ENCODE measurements at places on chromosomes 1 and 21.
A peak's percentile ranks its signal among the peaks of the same experiment; 100 is the strongest.

DNA sequence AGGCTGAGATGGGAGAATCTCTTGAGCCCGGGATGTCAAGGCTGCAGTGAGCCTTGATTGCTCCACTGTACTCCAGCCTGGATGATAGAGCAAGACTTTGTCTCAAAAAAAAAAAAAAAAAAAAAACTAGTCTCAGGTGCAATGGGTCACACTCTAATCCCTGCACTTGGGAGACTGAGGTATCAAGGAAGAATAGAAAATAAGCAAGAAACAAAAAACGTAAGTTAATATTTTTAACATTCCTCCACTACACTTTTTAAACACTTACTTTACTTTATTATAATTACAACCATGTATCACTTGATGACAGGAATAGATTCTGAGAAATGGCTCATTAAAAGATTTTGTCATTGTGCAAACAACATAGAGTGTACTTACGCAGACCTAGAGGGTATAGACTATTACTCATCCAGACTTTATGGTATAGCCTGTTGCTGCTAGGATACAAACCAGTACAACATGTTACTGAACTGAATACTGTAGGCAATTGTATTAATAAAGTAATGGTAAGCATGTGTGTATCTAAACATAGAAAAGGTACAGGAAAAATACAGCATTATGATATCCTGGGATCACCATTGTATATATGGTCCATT lies 1244.1 kb upstream of the ADGRL4 start:
- no peak for DNase-seq

GRCh38 chr1:210291786-210292230 lies 36.9 kb upstream of the HHAT start:
- DNase-seq: no peak

DNA sequence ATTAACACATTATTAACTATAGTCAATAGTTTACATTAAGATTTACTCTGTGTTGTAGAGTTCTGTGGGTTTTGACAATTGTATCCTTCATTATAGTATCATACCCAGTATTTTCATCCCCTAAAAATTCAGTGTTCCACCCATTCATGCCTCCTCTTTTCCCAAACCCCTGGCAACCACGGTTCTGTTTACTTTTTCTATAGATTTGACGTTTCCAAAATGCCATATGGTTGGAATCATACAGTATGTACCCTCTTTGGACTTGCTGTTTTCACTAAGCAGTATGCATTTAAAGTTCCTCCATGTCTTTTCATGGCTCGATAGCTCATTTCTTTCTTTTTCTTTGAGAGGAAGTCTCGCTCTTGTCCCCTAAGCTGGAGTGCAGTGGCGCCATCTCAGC lies 109.5 kb downstream of the LAMC2 start:
- DNase-seq: no peak

DNA sequence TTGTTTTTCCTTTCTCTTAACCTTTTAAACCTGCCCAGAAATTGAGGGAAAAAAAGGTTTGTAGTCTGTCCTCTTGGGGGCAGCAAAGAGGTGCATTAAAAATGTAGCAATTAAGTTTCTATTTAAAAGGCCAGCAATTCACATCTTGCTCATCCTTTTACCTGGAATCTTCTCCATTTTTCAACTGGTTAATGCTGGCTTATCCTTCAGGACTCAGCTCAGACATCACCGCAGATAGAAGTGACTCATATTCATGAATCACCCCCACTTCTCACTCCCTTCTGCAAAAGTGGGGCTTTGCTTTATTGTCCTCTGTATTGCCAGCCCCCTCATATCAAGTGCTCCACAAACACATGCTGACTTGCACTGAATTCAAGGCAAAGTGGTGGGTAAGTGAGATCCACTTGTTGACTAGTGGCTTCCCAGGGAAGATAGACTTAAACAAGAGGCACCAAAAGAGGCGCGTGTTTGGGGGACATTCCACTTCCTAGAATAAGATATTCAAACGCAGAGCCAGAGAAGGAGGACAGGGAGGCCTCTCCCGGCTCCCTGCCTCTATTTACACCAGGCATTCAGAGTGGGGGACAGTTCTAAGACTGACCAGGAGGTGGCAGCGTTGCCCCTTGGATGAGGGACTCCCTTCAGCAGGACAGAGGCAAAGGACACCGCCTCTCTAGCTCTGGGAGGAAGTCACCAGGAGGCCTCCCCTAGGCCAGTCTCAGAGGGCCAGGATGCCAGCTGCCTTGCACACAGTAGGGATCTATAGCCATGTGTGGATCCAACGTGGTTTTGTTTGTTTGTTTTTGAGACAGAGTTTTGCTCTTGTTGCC lies 23.2 kb upstream of the ZNF648 start:
- peak; percentile 70 for DNase-seq

- DNase-seq: no peak
These were observed 46.9 kb upstream of the PRRC2C start for GRCh38 chr1:171438441-171438840.

GRCh38 chr21:25342816-25343215 lies 264.5 kb downstream of the MRPL39 start:
- DNase-seq: no peak

- DNase-seq: no peak
These were observed 20.3 kb downstream of the STK40 start for GRCh38 chr1:36365381-36365780.

DNA sequence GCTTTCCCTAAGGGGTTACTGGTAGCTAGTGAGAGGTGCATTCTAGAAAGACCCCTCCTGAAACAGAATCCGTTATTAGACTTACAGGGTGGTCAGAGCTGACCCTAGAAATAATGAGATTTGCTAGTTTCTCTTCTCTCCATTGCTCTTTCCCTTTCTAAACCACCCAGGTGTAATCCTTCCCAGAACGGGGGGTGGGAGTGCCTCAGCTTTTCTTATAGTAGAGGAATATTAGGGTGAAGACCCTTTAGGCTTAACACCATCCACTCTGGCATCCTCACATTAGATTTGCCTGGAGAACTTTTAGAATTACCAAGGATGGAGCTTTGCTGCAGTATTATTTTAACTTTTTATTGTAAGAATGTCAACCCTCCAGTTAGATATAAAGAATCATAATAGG lies 49.4 kb downstream of the CAPN9 start:
- no peak for DNase-seq

DNA sequence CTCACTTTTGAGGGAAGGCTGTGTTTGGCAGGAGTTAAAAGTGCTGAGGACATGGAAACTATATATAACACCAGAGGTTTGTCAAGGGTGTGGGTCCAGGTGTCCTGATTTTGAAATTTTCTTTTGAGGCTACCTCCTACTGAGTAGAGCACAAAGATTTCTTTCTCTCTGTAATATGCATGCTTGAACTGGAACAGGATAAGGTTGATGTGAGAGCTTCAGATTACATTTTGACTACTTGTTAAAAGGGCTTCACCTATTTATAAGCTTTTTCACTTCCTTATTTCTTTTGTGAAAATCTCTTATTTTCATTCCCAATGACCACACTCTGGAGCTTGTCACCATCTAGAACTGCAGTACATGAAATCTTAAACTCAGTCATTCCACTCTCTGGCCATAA lies 59.8 kb upstream of the PLA2G4A start:
- no peak for DNase-seq

DNA sequence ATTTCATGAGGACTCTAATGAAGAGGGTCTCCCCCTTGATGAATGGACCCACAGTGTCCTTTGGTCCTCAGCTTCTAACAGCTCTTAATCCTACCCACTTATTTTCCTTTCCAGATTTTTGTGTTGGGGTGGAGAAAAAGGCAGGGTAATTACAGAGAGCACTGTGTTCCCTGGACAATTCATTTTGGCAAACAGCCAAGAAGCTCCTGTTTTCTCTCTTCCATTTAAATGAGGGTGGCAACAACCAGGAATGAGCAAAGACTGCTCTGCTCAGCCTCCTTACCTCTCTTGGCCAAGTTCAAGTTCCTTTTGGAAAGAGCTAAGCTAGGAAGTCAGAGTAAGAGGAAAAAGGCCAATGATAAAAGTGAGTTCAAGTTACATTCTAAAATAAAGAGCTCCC lies 11.9 kb downstream of the XKR8 start:
- no peak for DNase-seq

DNA sequence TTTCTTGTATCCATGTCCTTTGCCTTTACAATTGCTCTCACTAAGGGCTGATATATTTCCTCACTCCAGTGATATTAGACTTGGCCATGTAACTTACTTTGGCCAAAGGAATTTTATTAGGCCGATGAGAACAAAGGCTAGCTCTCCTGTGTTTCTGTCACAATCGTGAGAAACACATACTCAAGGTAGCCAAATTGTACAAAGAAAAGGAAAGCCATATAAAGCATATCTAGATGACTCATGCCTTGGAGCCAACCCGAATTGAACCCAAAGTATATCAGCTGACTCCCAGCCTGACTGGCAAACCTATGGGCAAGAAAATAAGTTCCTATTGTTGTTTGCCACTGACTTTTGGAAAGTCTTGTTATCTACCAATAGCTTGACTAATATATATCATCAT lies 371.7 kb upstream of the LRRC7 start:
- no peak for DNase-seq

DNA sequence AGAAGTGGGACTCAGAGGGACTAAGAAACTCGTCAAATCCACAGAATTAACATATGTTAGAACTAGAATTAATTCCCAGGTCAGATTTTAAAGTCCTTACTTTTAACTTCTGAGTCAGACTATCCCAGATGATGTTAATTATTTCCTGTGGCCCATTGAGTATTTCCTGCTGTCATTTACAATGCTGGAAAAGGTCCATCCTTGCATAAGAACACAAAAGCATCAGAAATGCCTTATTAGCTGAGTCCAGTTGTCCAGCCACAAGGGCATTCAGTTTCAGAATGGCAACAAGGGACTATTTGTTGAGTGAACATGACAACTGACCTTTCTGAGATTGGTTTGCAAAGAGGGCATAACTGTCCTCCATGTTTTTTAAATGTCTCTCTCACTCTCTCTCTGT lies 16.5 kb upstream of the HIVEP3 start:
- no peak for DNase-seq

GRCh38 chr1:41495210-41495948 lies 10.9 kb upstream of the EDN2 start:
- no peak for DNase-seq

- DNase-seq: no peak
These were observed 32.4 kb upstream of the PPP1R15B start for GRCh38 chr1:204443871-204444581.

GRCh38 chr1:39115271-39116110 lies 89.0 kb upstream of the MACF1 start:
- DNase-seq: no peak

GRCh38 chr1:53116933-53117600 lies 25.4 kb downstream of the SLC1A7 start:
- no peak for DNase-seq

- no peak for DNase-seq
These were observed 332.8 kb upstream of the ZRANB2 start for GRCh38 chr1:71413441-71414175.

DNA sequence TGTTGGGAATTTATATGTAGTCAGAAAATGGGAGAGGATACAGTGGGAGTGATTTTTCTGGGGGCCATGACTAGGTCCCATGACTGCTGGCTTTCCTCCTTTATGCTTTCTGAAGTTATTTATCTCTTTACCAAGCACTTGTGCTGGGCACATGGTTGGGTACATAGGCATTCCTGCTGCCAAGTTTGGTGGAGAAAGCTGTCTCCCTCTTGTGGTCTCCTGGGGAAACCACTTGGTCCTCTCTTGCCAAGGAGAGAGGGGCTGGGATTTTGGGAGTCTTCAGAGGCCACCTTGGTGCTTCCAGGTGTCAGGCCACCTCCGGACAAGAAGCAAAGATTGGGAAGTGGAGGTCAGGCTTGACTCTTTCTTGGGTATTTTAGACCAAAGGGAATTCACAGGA lies 120.2 kb upstream of the KCNE2 start:
- no peak for DNase-seq

GRCh38 chr1:198798923-198799386 lies 160.1 kb downstream of the PTPRC start:
- DNase-seq: no peak

DNA sequence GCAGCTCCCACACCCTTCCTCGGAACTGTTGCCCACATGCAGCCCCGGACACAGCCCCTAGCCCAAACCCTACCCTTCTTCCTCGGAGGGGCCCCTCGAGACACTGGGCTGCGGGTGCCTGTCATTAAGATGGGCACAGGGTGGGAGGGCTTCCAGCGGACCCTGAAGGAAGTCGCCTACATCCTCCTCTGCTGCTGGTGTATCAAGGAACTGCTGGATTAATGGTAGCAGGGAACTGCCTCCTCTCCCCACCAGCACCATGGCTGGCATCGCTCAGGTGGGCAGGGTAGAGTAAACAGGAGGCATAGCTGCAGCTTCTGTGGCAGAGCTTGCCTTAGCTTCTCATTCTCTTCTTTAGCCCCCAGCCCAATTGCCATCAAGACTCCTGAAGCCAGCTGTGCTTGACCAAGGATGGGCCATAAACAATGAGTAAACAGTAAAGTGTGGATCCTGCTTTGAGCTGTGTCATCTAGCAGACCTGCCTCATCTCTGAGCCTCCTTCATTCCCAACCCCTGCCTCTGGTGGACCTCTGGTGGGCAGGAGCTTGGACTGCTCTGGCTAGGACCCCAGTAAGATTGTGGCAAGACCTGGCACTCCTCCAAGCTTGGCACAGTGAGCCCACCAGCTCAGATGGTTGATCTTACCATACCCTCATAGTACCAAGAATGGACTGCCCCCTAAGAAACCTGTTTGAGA lies at the start of gene LENEP:
LENEP (plus strand) TSS at position 15 of the 697 bp plus-strand sequence; CDS start at position 37, 22 bp downstream.
- no peak for DNase-seq

- no peak for DNase-seq
These were observed 117.1 kb upstream of the SPAG17 start for GRCh38 chr1:118302145-118302544.

DNA sequence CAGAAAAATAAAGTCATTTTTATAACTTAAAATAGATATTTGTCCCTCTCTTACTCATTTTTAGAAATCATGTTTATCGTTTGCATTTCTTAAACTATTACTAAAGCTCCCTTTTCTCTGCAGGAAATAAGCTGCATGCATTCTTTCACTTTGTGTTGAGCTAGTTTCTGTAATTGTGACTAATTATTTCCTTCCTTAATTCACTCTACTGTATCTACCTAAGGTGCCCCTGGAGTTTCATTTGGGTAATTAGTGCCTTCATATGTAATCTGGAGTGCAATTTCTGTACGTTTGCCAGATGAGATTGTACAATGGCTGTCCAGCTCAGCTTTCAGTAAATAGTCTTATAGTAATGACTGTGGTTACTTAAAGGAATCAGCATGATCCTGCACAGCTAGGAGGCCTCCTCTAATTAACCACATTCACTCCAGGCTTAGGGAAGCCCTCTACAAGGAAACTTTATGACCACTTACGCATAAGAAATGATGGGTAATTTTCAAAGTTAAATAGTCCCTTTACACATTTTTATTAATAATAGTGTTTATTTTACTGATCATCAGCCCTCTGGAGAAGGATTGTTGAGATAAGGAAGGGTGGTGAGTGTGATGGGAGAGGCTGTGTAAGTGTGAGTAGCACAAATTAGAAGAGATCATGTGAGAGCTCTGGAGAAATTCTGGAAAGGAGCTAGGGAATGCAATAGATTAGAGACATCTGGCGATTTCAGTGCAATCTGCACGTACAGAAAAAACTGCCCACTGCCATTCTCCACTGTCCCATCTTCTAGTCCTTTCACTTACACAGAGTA lies 86.8 kb downstream of the LRRC8C start:
- DNase-seq: no peak

GRCh38 chr21:21085206-21085605 lies 87.0 kb downstream of the NCAM2 start:
- no peak for DNase-seq

Measured in T-helper 9 cell (primary cell).